ENCODE measurements at places on chromosomes 6 and 20.

GRCh38 chr6:101845172-101845571 lies 451.7 kb downstream of the GRIK2 start:
- DNase-seq: no peak

GRCh38 chr6:44561832-44562665 lies 174.5 kb downstream of the CDC5L start:
- DNase-seq: no peak

- DNase-seq: no peak
Measured at GRCh38 chr6:23218751-23219150, 649.4 kb downstream of the HDGFL1 start.

GRCh38 chr20:44896583-44896982 lies 11.1 kb downstream of the YWHAB start:
- no peak for DNase-seq

- no peak for DNase-seq
Measured at GRCh38 chr20:61577065-61577464, 325.0 kb downstream of the CDH4 start.

- no peak for DNase-seq
Measured at GRCh38 chr6:109687271-109687761, 3.7 kb downstream of the AK9 start.

- no peak for DNase-seq
Measured at GRCh38 chr6:148520109-148520841, 177.6 kb downstream of the SASH1 start.

- no peak for DNase-seq
Measured at GRCh38 chr6:93972791-93973190, 553.4 kb upstream of the EPHA7 start.

DNA sequence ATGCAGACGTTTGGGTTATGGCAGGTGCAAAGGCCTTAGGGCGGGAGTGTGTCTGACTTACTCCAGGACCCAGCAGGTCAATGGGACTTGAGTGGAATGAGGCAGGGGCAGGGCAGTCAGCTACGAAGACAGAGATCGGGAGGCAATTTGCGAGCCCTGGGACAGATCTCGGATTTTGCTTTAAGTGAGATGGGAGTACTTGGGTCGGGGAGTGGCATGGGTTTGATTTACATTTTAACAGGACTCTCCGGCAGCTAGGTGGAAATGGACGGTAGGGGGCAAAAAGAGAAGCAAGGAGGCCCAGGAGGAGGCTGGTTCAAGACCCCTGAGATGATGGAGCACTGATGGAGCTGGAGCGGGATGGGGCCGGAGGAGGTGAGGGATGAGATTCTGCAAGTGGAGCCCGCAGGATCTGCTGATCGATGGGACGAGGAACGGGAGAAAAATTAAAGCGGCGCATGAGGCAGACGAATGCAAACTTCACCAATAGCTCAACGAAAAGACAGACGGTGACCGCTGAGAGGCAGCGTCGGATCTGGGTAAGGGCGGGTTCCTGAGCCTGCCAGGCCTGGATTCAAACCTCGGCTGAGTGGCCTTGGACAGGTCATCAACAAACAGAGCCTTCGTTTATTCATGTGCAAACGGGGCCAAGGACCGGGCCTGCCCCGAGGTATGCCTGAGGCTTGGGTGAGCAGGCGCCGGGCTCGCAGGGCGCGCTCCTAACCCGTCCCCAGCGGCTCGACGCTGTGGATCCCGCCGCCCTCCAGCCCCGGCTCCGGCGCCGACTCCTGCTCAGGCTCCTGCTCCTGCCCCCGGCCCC lies 756 bp upstream of the RBCK1 start:
- DNase-seq: no peak

- no peak for DNase-seq
Measured at GRCh38 chr6:138805016-138805765, 9.3 kb downstream of the ECT2L start.

GRCh38 chr6:28078050-28078449 lies 2.3 kb upstream of the ZNF165 start:
- no peak for DNase-seq

DNA sequence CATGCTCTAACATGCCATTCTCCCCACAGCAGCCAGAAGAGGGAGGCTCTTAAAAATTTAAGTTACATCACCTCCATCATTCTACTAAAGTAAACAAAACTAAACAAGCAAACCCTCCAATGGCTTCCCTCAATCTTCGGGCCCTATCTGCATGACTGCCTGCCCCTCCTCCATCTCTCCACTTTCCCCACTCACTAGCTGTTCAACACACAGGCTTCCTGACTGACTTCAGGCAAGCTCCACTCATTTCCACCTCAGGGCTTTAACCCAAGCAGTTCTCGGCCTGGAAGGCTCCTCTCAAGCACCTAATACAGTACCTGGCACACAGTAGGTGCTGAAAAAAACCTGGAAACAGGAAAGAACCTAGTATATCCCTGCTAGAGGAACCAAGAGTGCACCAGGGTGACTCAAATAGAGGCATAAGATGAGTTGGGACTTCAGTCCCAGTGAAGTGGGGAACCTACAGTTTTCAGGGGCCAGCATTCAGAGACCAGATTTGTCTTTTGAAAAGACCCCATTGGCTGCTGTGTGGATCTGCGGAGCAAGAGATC lies 2.8 kb downstream of the AHCY start:
- no peak for DNase-seq

DNA sequence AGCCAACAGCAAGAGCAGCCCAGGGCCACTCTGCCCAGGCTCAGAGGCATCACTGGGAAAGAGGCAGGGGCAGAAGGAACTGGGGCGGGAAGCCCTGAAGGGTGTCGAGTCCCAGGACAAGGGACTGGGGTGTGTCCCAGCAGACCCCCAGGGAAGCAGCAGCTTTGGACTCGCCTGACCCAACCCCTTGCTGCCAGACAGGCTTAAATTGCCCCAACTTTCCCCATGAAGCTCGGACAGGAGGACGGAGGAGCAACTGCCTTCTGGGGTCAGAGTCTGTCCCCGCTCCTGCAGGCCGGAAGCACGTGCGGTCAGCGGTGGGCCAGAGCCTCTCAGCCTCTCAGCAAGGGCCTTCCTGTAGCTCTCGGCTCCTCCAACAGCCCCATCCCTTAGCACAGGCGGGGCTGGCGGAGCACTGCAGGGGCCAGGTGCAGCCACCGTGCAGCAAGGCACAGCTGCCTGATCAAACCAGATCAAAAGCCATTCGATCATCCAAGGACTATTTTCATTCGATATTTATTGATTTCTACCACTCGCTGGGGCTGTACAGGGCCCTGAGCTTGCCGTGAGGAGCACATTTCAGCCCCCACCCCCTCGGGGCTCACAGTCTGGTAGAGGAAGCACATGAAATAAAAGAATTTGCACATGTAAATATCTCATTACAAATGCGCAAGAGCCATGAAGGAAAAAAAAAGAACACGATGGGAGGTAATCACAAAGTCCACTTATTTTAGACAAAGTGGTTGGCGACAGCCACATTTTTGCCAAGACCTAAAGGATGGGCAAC lies 31.8 kb upstream of the STX16 start:
- no peak for DNase-seq

GRCh38 chr20:50392138-50392866 lies 117.9 kb upstream of the PTPN1 start:
- no peak for DNase-seq

DNA sequence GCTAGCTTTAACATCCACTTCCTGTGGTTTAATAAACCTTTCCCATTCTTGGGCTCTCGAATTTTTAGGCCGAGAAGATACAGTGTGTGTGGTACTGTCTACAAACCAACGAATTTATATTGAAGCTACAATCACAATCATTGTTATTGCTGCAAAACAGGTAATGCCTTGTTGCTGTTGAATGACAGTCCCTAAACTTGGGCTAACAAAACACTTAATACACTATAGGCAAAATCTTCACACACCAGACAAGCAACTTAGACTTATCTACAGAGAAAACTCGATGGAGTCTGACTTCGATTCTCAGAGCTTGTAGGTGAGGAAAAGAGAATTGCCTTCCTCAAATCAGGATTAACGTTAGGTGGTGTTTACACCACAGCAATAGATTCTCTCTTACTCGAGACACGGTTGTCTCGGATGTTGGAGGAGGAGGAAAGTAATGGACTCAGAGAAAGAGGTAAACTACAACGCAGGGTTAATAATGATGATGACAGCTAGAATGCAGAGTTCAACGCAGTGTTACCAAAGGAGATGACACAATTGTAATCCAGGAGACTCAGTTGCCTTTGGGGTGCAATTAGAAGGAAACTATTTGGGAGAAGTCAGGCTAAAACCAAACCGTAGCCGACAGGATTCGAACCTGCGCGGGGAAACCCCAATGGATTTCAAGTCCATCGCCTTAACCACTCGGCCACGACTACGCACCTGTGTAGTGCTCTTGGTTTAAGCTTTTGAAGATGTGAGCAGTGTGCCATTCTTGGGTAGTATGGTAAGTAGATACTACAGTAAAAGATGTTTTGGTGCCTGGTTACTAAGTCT lies 32.5 kb upstream of the ZNF184 start:
- peak; percentile 15 for DNase-seq

- DNase-seq: no peak
Measured at GRCh38 chr6:45424451-45424861, 46.7 kb upstream of the SUPT3H start.

DNA sequence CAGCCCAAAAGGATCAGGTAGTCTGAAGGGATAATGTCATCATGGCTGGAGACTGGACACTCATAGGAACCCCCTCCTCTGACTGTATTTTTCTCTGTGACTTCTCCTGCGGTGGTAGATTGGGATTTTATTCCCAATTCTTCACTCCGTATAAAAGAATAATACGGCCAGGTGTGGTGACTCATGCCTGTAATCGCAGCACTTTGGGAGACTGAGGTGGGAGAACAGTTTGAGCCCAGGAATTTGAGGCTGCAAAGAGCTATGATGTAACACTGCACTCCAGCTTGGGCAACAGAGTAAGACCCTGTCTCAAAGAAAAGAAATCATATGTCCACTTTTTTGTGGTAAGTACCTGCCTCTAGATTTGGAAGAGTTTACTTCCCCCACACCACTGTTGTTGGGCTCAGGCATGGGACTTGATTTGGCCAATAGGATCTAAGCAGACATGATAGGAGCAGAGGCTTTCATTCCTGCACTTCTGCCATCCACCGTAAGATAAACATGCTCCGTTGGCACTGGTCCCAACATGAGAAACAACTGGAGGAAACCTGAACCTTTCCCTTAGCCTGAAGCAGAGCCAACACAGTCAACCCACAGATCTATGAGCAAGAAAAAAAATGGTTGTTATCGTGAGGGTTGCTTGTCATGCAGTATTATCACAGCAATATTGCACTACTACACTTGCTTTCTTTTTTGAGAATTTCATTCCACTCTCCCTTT lies 82.0 kb downstream of the JPH2 start:
- DNase-seq: no peak

GRCh38 chr6:131628726-131629125 lies 684 bp upstream of the MED23 start:
- no peak for DNase-seq

DNA sequence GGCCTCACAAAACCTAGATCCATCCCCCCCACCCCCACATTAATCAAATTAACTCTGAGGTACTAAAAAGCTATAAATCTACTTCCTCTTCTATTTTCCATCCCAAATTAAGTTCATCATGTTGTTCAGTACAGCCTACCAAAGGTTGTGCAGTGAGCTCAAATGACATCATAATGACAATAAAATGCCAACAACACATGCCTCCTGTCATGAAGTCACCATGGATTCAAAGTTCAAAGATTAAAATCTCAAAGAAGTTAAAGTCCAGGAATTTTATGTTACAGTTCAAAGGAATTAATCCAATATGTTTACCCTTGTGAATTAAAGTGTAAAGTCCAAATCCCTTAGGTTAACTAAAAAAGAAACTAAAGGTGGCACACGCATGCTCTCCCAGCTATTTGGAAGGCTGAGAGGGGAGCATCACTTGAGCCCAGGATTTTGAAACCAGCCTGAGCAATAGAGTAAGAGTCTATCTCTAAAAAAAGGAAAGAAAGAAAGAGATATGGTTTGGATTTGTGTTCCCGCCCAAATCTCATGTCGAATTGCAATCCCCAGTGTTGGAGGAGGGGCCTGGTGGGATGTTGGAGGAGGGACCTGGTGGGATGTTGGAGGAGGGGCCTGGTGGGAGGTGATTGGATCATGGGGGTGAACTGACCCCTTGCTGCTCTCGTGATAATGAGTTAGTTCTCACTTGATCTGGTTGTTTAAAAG lies 25.7 kb upstream of the SIRT5 start:
- DNase-seq: no peak

DNA sequence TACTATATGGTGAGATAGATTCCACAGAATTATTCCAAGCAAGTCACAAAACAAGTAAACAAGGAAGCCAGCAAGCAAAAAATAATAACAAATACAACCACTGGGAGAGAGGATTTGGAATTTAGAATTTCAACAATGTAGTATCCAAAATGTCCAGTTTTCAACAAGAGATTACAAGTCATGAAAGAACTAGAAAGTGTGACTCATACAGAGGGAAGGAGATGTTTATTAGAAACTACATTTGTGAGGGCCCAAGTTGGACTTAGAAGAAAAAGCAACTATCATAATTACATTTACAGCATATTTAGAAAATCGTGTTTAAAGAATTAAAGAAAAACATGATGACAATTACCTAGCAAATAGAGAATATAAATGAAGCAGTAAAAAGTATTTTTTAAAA lies 494.6 kb upstream of the ID4 start:
- DNase-seq: no peak
